Activated naive CD4-positive, alpha-beta T cell treated with anti-CD3 and anti-CD28 coated beads, Interleukin-2, amount 10 ng/mL, durations not matched to agents 7 days and 5 days (primary cell): ENCODE measurements at places on chromosomes 13 and 19.

GRCh38 chr19:30656520-30657100 is 284.4 kb downstream of the ZNF536 start:
- DNase-seq: no peak

- peak; percentile 84 for DNase-seq
These were observed 3.3 kb upstream of the RGL3 start for GRCh38 chr19:11422163-11423065.

DNA sequence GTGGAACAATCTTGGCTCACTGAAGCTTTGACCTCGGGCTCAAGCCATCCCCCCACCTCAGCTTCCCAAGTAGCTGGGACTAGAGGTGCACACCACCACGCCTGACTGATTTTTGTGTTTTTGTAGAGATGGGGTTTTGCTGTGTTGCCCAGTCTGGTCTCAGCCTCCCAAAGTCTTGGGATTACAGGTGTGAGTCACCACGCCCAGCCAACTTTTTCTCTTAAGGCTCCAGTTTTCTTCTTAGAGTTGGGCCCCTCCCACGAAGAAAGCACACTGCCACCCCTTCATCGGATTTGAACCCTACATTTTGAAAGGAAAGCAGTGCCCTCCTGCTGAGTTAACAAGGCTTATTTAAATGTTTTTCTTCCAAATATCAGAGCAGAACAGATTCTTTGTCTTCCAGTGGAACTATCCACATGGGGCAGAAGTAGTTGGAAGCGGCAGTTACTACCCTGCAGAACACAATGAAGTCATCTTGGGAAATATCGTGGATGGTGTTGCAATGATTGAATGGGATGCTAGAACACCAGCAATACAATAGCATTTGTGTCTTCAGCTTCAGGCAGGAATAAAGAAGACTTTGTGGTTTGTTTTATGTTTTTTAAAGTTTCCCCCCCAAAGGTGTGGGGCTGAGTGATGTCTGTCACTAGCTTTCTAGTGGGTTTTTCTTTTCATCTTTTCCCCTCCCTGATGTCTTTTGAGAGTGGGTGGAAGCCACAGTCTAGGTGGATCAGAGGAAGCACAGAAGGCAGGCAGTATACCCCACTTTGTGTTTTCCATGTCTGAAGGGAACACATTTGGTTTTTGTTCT is 8.9 kb downstream of the ACTN4 start:
- DNase-seq: peak; percentile 60

- peak; percentile 59 for DNase-seq
These were observed 5.3 kb upstream of the GPR4 start for GRCh38 chr19:45607071-45608029.

DNA sequence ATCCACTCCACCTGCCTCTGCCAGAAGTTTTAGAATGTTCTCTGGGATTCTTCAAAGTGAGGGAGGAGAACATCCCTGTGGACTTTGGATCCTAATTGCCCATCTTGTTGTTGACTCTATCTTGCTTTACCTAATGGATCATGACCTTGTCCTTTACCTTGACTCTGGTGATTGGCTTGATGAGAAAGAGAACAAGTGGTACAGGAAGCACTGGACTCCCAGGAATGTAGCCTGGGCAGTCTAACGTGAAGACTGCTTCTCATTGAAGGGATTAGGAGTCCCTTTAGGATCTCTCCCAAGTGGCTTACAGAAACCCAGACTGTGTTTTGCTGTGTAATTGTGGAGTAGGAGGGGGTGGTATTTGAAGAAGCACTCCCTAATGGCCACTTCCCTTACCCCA is 63.9 kb downstream of the SLC10A2 start:
- no peak for DNase-seq

DNA sequence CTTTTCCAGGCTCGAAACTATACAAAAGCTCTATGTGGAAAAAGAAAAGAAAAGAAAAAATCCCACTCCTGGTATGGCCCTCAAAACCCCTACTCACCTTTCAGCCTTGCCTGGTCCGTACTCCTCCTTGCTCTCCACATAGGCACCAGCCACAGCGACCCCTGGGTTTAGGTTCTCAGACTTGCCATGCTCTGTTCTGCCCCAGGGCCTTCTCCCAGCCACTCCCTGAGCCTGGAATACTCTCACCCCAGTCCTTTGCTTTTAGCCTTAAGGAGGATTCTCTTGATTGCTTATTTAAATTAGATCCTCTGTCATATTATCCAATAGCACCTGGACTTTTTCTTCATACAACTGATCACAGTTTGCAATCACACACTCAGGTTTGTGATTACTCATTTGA is 522.5 kb downstream of the DIAPH3 start:
- DNase-seq: no peak

DNA sequence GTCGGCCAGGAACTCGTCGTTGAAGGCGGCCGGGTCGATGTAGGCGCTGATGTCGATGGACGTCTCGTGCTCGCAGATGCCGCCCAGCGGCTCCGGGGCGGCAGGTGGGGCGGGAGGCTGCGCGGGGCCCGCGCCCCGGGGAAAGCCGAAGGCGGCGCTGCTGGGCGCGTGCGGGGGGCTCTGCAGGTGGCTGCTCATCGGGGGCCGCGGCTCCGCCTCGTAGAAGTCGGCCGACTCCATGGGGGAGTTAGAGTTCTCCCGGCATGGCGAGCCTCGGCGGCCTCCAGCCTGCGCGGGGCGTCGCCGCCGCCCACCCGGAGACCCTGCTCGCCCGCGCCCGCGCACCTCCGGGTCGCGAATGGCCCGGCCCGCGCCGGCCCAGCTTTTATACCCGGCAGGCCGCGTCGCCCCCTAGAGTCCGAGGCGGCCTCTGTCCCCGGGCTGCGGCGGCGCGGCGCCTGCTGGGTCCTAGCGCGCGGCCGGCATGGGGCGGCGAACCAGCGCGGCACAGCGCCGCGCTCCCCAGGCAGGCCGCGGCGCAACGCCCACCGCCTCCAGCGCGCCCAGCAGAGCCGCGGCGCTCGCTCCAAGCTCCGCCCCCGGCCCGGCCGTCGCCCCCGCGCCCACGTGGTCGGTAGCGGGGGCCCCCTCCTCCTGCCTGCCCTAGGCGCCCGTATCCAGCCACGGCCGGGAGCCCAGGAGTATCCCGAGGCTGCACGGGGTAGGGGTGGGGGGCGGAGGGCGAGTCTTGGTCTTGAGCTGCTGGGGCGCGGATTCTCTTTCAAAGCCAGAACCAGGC is at the start of gene CEBPA:
CEBPA (minus strand) TSS at position 360 of the 799 bp plus-strand sequence; CDS start at position 240, 120 bp downstream.
- peak; percentile 55 for DNase-seq

DNA sequence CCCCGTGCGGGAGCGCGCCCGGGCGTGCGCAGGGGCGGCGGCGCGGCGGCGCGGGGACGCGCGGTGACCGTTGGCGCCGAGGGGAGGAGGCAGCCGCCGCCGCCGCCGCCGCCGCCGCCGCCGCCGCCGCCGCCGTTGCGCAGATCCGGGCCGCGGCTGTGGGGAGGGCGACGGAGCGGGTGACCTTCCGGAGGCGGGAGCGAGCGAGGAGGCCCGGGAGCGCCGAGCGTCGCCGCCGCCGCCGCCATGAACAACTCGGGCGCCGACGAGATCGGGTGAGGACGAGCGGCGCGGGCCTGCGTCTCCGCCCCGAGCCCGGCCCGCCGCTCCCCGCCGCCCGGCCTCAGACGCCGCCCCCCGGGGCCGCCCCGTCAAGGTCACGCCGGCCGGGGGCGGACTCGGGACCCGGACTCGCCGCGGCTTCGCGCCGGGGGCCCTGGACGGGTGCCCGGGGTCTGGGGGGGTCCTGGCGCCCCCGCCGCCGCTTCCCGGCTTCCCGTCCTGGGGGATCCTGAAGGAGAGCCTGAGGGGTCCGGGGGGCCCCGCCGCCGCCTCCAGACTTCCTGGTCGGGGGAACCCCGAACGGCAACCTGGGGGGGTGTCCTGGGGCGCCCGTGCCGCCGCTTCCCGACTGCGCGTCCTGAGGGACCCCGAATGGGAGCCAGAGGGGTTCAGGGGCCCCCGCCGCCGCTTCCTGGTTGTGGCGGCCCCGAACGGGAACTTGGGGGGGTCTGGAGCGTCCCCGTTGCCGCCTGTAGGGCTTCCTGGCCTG is at the start of gene DAZAP1:
DAZAP1 (plus strand) TSS at position 59 of the 772 bp plus-strand sequence; CDS start at position 247, 188 bp downstream.
- peak; percentile 55 for DNase-seq

GRCh38 chr13:43116242-43116641 is 92.9 kb downstream of the DNAJC15 start:
- DNase-seq: no peak

DNA sequence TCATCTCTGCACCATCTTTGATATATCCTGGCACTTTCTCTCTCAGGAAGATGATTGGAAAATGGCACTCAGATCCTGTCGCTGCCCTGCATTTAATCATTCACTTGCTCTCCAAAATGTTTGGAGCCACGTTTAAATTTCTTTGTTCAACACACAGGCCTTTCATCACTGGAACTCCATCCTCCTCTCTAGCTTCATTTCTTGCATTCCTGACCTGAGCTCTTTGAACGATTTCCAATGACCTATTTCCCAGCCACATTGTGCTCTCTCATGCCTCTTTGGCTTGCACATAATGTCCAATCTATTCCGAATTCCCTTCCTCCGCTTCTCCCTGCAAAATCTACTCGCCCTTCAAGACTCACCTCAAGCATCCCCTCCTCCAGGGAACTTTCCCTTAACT is 287.4 kb upstream of the NBEA start:
- no peak for DNase-seq

- DNase-seq: peak; percentile 70
These were observed 10.2 kb downstream of the PPP1R37 start for GRCh38 chr19:45103156-45103507.

GRCh38 chr13:26897706-26898550 is 137.3 kb upstream of the GPR12 start:
- DNase-seq: no peak

DNA sequence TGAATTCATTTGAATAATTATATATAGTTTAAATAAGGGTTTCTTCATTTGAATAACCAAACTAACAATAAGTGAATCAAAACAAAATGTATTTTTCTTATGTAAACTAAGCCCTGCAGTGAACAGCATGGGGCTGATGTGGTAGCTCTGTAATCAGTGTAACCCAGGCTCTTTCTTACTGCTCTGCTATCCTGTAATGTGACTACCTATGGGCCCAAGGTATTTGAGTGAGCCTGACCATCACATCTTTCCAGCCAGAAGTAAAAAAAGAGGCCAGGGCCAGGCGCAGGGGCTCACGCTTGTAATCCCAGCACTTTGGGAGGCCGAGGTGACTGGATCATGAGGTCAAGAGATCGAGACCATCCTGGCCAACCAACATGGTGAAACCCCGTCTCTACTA is 494.6 kb downstream of the DCT start:
- DNase-seq: no peak

GRCh38 chr13:98889419-98890085 is 88.3 kb downstream of the DOCK9 start:
- DNase-seq: no peak

DNA sequence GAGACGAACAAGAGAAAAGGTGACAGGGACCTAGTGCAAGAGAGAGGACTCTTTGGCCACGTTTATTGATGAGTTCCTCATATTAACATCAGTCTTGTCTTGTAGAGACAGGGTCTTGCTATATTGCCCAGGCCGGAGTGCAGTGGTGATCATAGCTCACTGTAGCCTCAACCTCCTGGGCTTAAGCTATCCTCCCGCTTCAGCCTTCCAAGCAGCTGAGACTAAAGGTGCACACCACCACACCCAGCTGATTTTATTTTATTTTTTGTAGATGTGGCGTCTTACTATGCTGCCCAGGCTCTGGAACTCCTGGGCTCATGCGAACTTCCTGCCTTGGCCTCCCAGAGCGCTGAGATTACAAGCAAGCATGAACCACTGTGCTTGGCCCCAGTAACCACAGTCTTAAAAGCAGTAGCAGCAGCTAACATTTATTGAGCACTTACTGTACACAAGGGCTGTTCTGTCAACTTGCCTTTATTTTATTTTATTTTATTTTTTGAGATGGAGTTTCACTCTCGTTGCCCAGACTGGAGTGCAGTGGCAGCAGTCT is 1.1 kb upstream of the SH2D3A start:
- peak; percentile 37 for DNase-seq

DNA sequence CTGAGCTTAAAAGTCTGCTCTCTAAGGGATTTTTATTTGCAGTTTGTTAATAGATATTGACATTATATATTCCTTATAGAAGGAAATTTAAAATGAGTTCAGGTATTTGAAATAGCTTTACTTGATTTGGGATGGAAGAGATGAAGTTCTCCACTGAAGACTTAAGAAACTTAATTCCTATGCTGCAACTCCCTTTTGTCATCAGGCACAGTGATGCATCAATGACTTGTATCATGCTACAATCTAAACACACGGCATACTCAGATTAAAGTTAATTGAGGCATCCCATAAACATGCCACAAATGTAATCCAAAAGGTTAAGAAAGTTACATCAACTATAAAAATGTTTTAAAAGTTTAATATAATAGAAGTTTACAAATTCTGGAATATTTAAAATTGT is 109.0 kb downstream of the STARD13 start:
- no peak for DNase-seq

DNA sequence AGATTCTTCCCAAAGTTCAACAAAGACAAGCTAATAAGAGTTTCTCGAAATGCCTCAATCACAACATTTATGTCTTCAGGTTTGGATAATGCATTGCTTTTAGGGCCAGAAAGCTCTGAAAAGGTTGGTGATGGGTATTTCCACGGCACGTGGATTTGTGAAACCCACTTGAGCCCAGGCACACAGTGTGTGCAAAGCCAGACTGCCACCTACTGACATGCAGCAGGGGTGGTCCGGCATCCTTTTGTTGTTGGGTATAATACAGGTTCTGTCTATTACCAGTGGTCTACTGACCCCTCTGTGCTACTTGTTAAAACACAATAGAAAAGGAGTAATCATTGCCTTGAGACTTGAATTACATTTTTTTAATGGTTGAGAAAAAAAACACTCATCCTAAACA is 225.6 kb downstream of the RAP2A start:
- DNase-seq: no peak

DNA sequence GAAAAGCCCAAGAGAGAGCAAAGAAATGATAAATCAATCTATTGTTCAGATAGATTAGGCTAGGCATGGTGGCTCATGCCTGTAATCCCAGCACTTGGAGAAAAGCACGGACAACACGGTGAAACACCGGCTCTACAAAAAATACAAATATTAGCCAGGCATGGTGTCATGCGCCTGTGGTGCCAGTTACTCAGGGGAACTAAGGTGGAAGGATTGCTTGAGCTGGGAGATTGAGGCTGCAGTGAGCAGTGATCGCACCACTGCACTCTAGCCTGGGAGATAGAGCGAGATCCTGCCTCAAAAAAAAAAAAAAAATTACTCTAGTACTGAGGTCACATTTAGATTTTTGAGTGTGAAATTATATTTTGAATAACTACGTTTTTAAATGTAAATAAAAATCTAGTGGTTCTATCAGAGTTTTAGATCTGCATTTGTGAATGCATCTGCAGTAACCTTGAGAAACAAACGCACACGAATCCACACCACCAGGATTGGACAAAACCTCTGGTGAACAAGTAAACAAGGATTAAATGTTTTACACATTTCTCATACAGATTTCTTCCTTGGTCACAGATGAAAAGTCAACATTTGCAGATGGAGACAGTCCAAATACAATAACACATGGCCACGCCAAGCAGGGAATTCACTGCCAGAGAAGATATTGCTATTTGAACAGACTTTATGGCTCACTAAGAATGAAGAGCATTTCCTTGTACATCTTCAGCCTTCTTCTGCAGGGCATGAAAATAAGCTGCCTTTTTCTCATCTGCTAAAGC is 917.6 kb downstream of the PCDH9 start:
- no peak for DNase-seq

- DNase-seq: no peak
These were observed 2891.5 kb downstream of the PCDH9 start for GRCh38 chr13:64338671-64339070.

GRCh38 chr19:50790922-50791467 is 780 bp downstream of the ACP4 start:
- DNase-seq: no peak
